Right ventricle myocardium superior (tissue), 1 donor: ENCODE measurements at places on chromosomes 4 and X.

- no peak for DNase-seq
These were observed 125.9 kb downstream of the FRYL start for GRCh38 chr4:48654015-48654664.

- no peak for DNase-seq
These were observed 195.4 kb downstream of the AFAP1 start for GRCh38 chr4:7744142-7744804.

- no peak for DNase-seq
These were observed 28.4 kb downstream of the GUCY1B1 start for GRCh38 chr4:155787113-155787710.

DNA sequence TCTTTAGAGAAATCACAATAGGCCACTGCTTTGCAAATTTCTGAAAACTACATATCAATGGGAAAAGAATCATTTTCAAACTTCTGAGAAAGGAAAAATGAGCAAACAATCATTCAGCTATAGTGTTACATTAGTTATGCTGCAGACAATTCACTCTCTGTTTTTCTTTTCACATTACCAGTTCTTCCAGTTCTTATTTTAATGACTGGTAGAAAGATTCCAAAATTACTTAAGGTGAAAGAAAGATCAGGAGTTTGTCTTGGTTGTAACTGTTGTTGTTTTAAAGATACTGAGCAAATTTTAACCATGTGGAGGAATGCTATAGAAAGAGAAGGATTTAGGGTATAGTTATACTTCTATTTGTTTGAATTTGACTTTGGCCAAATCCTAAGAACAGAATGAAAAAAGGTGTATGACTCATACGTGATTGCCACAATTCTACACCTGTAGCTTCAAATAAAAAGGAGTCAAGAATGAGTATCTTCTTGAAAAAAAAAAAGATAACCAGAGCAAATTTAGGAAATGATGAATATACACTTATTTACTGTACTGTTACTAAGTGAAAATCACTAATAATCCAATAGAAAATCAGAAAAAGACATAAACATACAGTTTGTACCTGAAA, 21.0 kb upstream of the RASGEF1B start:
- no peak for DNase-seq

DNA sequence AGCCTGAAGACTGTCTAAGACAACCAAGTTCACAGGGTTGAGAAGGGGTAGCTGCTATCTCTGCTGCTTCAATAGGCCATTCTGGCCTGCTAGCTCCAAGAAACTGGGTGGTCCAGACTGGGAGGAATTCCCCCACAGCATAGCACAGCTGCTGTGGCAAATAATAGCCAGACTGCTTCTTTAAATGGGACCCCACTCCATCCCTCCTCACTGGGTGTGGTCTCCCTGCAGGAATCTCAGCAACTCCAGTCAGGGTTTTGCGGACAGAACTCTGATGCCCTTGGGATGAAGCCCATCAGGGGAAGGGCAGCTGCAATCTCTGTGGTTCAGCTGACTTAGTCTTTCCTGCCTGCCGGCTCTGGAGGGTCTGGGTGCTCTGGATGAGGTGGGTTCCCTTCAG, 1018.6 kb upstream of the DIAPH2 start:
- no peak for DNase-seq

GRCh38 chrX:134548257-134549201, 88.6 kb downstream of the HPRT1 start:
- DNase-seq = no peak

DNA sequence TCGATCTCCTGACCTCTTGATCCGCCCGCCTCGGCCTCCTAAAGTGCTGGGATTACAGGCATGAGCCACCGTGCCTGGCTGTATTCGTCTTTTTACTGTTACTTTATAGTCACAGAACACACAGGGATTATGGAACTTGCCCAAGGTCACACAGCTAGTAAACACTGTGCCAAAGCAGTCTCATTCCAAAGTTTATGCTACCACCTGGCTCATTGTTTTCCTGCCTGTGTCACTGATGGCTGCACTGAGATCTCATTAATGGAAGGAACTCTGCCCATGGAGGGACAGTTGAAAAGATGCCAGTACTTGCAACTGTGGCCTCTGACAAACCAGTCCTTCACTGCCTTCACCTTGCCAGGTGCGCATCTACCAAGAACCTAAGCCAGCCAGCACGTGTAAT, 517.7 kb downstream of the BCOR start:
- DNase-seq = no peak

- DNase-seq = no peak
These were observed 294.2 kb upstream of the FTHL17 start for GRCh38 chrX:31366041-31366440.
